Psoas muscle (tissue), 8 donors: ENCODE measurements at places on chromosomes 2 and 18. TPM values are rescaled to one million over a fixed set of nuclear protein-coding genes. Genes with fewer than 3 reads are reported as not detected.
A peak's percentile ranks its signal among the peaks of the same experiment; 100 is the strongest.

TLX2 gene
- total RNA-seq, result not detected

- DNase-seq, result peak; percentile 87
These were observed at the start of gene TWIST2 for GRCh38 chr2:238847841-238848690. Gene TWIST2, plus strand, starts transcription at chr2:238848085. Its CDS starts 131 bp downstream, at chr2:238848216.

- DNase-seq, result no peak
These were observed 15.5 kb upstream of the DAPL1 start for GRCh38 chr2:158779621-158780020.

- no peak for DNase-seq
These were observed 248.7 kb upstream of the ATP5MC3 start for GRCh38 chr2:175430236-175430635.

DNA sequence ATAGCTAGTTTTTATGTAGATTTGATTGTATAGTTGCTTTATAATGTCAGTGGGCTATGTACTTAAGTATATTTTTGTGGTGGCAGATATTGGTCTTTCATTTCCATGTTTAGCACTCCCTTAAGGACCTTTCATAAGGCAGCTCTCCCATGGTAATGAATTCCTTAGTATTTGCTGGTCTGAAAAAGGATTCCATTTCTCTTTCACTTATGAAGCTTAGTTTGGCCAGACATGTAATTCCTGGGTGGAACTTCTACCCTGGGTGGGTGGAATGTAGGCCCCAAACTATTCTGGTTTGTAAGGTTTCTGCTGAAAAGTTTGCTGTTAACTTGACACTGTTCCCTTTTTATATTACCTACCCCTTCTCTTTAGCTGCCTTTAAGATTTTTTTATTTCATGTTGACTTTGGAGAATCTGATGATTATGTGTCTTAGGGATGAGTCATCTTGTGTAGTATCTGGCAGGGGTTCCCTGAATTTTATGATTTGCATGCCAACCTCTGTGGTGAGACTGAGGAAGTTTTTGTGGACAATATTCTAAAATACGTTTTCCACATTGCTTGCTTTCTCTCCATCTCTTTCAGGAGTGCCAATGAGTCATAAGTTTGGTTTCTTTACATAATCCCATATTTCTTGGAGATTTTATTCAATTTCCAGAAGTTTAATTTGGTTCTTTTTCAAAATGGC, 65.4 kb upstream of the VRK2 start:
- DNase-seq, result no peak

GRCh38 chr2:147546109-147546508, 298.7 kb upstream of the ACVR2A start:
- no peak for DNase-seq
